Uterus (tissue), 4 donors: ENCODE measurements at places on chromosomes 5 and 9.
A peak's percentile ranks its signal among the peaks of the same experiment; 100 is the strongest.

- DNase-seq, result no peak
Measured at GRCh38 chr5:113252066-113252465, 182.7 kb downstream of the TSSK1B start.

- DNase-seq, result no peak
Measured at GRCh38 chr5:58969795-58970194, 386.9 kb downstream of the RAB3C start.

DNA sequence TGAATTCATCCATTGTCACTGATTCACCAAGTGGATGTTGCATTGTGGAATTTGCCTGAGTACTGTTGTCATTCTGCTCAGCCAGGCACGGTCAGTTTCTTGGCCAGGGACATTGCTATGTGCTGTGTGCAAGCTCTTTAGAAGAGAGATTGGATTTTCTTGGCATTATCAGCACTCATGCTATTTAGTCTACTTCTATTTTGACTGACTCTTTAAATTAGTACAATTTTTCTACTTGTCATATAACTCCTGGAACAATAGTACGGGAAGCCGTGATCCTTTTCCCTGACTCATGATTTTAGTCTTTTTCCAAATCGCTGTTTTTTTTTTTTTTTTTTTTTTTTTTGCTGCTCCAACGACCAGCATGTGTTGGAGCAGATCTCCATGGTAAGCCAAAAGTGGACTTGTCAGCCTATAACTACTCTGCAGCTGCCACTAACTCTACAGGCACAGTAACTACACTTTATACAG, 129.7 kb downstream of the CDC42SE2 start:
- DNase-seq, result no peak

DNA sequence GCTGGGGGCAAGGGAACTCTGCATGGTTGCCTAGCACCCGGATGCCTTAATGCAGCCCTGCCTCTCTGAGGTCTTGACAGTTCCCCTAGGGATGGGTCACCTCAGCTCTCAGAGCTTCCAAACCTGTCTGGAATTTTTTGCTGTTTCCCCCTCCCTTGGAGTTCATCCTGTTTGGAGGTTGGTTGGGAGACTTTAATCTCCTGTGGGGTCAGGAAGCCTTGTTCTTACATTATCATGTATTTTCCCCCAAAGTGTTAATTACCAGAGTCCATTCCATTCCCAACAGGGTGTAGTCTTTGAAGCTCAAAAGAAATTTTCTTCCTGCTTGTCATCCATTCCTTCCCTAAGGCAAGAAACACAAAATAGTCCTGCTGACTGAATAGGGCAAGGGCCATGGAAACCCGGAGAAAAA, 150.3 kb upstream of the SPRY4 start:
- DNase-seq, result no peak

- no peak for DNase-seq
Measured at GRCh38 chr5:73820326-73820725, 194.3 kb downstream of the ARHGEF28 start.

- DNase-seq, result no peak
Measured at GRCh38 chr9:93209576-93210323, 25.8 kb downstream of the WNK2 start.

DNA sequence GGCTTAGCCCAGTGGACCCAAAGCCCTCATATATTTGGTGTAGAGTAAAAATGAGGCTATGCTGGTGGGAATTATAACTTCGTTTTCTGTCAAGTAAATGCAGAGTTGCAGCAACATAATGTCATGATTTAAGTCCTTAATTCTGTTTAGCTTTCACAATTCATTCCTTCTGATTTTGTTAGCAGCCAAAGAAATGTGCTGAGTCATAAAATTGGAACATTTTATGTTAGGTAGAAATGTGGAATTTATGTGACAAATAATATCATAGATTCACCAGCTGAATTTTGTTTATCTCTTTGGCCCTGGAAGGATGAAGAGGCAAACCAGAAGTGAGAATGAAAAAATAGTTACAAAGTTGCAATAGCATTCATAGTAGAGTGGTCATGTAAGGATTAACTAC, 247.0 kb downstream of the TRPM3 start:
- DNase-seq, result no peak

DNA sequence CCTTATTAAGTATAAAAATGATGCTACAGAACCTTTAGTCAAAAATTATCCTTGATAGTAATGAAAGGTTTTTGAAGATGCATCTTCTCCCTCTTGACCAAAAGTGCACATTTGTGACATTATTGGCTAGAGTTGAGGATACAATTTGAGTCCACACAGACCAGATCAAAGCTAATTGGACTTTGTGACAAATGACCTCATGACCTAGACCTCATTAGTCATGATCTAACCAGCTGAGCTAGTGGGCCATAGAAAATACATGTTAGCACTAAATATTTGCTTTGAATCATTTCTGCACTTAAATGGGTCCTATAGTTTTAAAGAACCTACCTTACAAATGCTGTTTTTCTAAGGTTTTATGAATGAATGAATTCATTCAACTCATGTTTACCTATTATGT, 182.1 kb downstream of the RFX3 start:
- no peak for DNase-seq

DNA sequence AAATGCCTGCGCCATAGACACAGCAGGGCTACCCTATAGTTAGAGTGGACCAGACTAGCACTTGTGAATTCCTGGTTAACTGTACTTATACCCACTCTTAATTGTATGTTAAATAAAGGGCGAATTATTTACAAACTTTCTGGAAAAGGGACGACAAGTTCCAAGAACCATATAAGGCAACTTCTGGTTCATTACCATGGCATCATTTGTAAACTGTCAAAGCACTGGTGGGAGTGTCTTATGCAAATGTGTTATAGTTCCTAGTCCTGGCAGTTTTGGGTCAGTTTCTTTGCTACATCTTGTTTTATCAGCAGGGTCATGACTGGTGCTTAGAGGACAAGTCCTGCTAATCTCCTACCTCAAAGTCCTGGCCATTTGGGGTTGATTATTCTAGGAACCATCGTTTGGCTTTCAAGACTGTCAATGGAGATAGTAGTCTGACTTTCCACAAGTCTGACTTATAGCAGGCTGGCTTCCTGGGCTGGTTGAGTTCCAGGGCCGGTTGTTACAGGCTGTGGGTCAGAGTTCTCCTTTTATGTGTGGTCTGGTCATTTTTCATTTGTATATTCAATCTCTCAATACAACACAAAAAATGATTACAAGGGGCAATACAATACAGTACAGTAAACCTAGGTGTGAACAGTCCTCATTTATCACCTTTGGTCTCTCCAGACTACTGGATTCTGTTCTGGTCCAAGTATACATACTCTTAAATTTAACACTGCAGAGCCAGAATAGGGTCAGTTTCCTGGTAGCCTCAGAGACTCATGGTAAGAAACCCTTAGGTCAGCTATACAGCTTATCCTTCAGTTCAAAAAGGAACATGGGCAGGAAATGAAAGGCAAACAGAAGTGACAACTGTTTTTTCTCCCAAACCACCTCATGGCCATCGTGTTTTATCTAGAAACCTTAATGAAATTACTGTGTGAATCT, 8.3 kb upstream of the CFAP95 start:
- DNase-seq, result no peak

- DNase-seq, result no peak
Measured at GRCh38 chr5:100550531-100551051, 15.4 kb downstream of the FAM174A start.

- no peak for DNase-seq
Measured at GRCh38 chr5:57492632-57493031, 10.0 kb upstream of the ACTBL2 start.

DNA sequence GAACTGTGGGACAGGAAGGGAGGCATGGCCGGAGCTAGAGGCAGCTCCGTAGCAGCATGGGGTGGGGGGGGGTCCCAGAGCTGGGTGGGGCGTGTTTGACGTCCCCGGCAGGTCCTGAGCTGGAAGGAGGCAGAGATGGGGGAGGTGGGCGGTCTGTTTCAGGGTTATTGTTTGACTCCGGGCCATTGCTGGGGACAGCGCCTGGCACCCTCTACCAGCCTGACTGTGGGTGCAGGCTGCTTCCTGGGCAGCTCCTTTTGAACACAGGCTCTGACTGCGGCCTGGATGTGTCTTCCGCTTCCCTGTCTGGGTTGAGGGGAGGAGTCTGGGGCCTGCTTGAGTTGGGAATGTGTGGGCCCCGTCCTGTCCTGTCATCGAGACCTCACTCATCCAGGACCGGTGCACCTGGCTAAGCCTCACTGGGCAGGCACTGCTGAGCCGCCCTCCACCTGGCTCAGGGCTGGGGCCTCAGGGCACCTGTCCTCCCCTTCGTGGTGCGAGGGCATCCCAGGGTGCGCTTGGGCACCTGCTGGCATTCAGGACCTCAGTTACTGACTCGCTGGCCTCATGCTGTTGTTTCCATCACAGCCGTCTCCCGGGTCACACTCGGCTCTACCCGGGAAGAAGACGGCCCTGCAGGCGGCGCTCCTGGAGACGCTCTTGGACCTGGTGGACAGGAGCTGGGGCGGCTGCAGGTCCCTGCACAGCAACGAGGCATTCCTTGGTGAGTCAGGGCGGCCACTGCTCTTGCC, 26.5 kb downstream of the CEP72 start:
- DNase-seq, result no peak

GRCh38 chr5:57456531-57457135, 26.0 kb downstream of the ACTBL2 start:
- no peak for DNase-seq

GRCh38 chr5:1251678-1252580, 26.7 kb downstream of the SLC6A18 start:
- DNase-seq, result no peak

DNA sequence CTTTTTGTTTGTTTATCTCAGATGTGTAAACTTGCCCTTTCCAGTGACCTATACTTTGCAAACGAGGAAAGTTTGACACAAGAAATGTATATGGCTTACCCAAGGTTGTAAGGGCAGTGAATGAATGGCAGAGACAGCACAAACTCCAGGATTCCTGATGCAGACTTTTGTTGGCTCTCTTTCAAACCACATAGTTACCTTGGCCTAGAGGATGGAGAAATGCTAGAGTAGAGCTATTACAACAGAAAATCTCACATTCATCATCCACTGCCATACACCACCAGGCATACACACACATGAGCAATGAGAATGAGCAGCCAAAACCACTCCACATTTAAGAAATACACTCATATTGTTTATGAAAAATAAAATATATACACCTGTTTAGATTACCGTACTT, 387.0 kb downstream of the TLR4 start:
- no peak for DNase-seq

DNA sequence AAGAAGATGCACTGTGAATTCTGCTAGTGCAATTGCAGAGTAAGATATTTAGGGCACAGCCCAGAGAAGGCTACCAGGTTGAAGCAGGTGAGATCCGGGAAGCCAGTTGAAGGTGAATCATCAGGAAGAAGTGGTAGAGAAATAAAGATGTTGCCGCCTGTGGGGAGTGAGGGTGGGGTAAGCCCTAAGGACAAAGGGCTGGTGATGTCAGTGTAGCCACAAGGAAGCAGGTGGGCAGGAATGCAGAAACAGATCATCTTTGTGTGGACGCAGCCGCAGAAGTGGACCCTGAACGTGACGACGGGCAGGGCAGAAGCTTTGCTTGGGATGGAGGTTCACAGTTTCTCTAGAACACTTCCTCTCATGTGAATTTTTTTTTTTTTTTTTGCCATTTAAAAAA, 164.2 kb downstream of the ACTL7B start:
- DNase-seq, result no peak

DNA sequence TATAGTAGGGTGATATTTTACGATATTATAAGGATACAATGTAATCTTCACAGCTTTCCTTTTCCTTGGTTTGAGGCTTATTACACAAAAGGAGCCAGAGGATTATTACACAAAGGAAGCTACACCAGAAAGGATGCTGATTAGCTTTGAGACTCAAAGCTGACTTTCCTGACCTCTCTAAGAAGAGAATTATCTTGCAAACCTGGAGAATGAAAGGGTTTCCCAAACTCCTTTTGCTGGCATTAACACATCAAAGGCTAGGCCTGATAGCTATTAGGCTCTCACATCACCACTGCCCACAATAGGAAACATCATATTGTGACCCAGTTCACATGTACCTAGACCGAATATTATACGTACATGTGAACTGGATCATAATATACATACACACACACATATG, 34.2 kb upstream of the CHD1 start:
- no peak for DNase-seq

DNA sequence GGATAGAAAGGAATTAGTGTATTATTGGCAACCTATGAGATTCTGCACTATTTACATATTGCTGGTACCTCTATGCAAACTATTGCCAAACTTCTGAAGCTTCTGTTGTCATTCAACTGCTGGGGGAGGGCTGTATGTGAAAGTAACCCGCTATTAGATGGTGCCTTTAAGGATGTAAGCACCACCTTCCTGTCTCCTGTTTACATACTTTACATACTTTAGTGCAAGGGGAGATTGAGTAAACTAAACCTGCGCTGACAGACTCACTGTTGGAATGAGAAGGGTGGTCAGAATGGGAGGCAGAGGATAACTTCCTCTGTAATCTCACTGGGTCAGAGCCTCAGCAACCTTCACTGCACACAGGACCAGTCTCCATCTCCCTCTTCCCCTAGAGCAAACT, 123.8 kb downstream of the NR3C1 start:
- no peak for DNase-seq

DNA sequence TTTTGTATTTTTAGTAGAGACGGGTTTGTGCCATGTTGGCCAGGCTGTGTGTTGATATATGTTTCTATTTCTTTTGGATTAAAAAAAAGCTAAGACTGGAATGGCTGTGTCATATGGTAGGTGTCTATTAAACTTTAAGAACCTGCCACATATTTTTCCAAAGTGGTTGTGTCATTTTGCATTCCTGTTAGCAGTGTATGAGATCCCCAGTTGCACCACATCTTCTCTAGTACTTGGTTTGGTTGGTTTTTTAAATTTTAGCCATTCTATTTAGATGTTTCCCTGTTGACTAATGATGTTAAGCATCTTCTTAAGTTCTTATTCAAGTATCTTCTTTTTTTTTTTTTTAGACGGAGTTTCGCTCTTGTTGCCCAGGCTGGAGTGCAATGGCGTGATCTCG, 36.2 kb upstream of the MEGF9 start:
- no peak for DNase-seq

DNA sequence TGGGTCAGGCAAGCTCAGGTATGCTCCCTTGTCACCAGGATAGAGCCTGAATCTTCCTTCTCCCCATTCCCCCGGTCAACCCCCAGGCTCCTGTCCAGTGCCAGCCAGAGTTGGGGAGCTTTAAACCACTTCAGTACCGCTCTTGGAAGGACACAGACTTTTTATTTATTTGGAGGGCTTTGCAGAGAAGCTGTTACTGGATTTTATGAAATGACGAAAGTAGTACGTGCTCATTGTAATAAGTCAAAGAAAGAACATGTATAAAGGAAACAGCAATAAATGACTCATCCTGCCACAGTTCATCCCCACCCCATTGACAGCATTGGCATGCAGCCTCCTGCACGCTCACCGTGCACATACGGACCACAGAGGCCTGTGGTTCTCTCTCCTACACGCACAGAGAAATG, 230.3 kb downstream of the AUH start:
- DNase-seq, result peak; percentile 84

- DNase-seq, result no peak
Measured at GRCh38 chr5:18732556-18733479, 1098.6 kb downstream of the TAF11L14 start.

DNA sequence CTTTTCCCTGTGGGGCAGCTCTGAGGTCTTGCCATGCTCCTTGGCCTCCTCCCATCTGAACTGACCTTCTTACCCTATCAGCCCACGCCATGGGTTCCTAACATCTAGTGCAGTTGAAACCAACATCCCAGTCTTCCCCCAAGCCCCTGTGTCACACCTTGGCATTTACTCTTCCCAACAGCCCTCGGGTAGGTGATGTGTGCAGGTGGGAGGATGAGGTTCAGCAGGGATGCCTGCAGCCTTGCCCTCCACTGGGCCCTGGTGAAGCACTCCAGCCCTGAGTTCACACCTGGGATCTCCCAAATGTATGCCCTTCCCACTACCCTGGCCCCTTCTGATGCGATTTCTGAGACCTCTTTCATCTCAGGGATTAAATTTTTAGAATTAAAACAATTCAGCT, 15.5 kb downstream of the IRX2 start:
- DNase-seq, result no peak
